ENCODE measurements at places on chromosomes 5 and 9.

- DNase-seq: no peak
Measured at GRCh38 chr5:157576678-157577077, 1.1 kb upstream of the ADAM19 start.

- no peak for DNase-seq
Measured at GRCh38 chr5:9483779-9484178, 62.1 kb downstream of the SEMA5A start.

DNA sequence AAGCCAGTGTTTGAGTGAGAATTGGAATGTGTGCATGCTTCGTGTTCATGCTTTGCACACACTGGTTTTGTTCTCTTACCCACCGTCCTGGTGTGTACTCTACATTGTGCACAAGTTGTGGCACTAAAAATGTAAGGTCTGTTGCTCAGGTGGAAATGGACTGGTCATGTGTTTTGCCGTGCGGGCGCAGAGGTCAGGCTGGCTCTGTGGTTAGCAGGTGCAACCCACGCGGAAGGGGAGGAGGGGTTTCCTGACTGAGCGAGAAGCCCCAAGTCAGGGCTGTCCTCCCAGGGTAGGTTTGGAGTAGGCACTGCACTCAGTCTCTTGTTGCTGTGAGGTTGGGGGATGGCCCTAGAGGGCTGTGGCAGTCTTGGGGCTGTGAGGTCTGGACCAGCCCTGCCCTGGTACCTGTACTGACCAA, 86.6 kb downstream of the EHMT1 start:
- no peak for DNase-seq

DNA sequence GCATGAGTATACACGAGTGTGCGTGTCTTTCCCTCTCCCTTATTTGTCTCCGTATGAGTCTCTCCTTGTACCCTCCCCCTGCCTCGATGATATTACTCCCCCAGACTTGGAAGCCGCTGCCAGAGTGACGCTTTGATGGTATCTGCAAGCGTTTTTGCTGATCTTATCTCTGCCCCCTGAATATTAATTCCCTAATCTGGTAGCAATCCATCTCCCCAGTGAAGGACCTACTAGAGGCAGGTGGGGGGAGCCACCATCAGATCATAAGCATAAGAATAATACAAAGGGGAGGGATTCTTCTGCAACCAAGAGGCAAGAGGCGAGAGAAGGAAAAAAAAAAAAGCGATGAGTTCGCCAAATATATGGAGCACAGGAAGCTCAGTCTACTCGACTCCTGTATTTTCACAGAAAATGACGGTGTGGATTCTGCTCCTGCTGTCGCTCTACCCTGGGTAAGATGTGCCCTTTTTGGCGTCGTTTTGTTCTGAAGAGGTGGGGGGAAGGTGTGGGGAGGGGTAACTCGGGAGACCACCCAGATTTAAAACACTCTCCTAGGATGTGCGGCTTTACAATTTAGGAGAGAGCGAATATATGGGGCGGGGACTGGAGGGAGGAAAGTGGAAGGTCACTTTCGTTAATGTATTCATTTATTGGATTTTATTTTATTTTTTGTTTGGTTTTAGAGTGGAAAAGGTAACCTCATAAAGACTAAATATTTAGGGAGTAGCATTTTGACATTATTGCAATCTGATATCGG, at the start of gene GABRG2:
TSS of gene GABRG2 (plus strand) at position 119 of the 757 bp plus-strand sequence. CDS start at position 346, 227 bp downstream.
- DNase-seq: no peak

- no peak for DNase-seq
Measured at GRCh38 chr9:77502568-77502967, 145.6 kb downstream of the GNA14 start.

DNA sequence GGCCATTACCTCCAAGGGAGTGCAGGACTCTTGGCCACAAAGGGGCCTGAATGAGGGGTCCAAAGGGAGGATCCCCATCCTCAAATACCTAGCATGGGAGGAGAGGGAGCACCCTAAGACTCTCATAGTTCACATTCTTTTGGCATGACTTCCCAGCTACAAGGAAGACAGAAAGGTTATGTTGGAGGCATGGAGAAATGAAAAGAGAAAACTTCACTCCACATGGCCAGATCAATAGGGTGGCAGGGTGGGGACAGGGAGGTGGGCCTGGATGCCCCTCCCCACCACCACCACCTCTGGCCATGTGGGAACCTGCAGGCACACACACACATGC, 97.6 kb downstream of the PAX5 start:
- DNase-seq: no peak

GRCh38 chr5:172071309-172071875, 65.0 kb upstream of the FBXW11 start:
- no peak for DNase-seq

DNA sequence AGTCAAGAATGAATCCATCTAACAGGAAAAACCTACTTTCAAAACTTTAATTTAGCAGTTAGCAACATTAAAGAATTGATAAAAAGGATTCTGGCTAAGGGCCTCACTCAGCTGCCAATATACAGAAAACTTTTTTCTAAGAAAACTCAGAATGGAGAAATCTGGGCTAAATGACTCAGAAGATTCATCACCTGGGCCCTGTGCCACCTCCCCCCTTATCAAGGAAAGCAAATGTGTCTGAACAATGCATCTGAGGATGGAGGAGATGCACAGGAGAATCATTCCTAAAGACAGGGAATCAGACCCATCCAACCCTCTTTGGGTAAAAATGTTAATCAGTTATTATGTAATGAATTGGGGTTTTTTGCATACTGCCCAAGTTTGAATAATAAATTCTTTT, 592.0 kb upstream of the DMAC1 start:
- DNase-seq: no peak

- DNase-seq: no peak
Measured at GRCh38 chr5:175248416-175248905, 195.5 kb downstream of the DRD1 start.

DNA sequence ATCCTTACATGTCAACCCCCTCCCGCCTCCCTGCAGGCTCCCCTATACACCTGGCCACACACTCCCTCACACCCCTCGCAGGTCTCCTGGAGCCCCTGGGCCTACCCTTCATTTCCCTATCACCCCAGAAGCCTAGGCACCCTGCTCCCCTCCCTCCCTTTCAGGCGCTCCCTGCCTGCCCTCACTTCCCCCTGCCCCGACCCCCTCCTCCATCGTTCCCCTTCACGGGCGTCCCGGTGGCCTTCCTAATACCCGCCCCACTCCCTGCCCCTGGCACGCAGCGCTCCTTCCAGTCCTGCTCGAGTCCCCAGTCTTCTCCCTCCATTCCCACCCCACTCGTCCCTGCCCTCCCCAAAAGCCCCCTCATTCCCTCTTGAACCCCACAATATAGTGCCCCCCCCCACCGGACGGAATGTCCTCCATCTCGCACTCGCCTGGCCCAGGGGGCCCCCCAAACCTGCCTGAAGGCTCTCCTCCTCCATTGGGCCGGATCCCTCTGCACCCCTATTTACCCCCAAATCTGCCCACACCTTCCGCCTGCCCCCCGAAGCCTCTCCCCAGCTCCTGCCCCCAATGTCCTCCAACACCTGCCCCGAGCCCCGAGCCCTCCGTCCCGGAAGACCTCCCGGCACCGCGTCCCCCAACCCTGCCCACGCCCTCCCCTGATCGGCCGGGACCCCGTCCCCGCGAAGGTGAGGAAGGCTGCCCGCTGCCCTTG, 746 bp downstream of the STRBP start:
- no peak for DNase-seq

All from cortex of kidney (tissue), 1 donor.